GOT3 (cell line): ENCODE measurements at places on chromosomes 6 and 20.

DNA sequence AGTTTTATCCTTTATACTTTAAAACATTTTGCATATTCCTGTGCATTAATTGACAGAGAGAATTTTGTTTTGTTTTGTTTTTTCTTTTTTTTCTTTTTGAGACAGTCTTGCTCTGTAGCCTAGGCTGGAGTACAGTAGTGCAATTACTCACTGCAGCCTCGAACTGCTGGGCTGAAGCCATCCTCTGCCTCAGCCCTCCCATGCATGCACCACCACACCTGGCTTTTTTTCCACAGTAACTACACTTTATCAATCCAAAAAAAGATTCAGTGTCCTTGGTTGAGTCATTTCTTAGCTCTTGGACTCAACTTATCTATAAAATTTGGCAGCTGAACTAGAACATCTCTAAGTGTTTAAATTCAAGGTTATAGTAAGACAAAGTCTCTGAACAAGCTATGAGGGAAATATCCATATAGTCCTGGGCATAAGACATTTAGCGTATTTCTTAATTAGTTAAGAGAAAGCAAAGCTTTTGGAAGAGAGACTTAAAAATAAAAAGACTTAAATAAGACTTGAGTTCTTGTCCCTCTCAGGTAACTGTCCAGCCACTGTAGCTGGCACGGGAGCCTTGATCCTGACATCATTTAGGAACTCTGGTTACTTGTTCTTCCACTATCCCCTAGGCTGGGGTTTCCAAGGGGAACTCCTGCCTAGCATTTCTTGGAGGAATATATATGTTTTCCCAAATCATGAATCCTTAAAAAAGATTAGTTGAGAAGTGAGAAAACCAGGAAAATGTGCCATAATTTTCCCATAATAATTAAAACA, 300.1 kb downstream of the HACE1 start:
- no peak for DNase-seq

DNA sequence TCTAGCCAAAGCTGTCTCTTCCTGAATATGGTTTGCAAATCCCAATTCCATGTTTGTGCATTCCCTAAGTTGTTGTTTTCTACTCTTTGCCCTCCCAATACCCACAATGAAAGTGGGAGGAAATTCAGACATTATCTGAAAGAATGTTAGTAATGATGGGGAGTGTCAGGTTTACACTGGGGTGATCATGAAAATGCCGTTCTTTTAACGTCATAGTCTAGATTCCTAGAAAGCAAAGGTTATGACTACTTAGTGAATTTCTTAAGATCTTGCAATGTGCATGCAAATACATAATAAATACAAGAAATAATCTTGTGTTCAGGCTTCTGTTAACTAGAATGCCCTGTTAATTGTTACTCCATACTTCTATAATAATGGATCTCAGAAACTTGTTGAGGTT, 101.0 kb downstream of the LCA5 start:
- DNase-seq, result no peak

GRCh38 chr20:21303872-21304586, 898 bp downstream of the XRN2 start:
- no peak for DNase-seq

DNA sequence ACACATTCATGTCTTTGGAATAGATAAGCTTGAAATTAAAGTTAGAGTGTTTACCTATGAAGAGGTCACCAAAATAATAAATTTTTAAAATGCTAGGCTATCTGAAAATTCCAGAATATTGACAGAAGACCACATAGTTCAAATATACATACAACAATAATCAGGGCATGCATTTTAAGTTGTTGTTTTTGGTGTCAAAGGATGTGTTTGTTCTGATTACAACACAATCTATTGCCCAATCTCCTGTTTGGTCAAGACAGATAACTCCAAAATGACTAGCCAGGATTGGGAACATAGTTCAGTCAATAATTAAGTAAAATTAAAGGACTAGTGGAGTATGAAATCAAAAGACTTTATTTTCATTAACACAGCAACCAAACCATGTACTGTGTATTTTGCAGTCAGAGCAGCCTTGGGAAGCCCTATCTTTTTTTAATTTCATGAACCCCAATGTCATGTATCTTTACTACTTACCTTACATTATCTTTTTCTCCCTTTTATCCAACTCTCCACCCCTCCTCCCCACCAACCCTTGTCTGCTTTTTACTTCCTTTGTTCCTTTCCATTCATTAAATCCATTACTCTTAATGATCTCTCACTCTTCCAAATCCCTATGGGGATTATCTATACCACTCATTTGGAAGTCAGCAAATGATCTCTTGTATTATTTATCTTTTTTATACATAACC, 111.2 kb downstream of the CDK19 start:
- DNase-seq, result no peak

- DNase-seq, result no peak
Observed at GRCh38 chr6:113634352-113635163, 222.6 kb upstream of the MARCKS start.

DNA sequence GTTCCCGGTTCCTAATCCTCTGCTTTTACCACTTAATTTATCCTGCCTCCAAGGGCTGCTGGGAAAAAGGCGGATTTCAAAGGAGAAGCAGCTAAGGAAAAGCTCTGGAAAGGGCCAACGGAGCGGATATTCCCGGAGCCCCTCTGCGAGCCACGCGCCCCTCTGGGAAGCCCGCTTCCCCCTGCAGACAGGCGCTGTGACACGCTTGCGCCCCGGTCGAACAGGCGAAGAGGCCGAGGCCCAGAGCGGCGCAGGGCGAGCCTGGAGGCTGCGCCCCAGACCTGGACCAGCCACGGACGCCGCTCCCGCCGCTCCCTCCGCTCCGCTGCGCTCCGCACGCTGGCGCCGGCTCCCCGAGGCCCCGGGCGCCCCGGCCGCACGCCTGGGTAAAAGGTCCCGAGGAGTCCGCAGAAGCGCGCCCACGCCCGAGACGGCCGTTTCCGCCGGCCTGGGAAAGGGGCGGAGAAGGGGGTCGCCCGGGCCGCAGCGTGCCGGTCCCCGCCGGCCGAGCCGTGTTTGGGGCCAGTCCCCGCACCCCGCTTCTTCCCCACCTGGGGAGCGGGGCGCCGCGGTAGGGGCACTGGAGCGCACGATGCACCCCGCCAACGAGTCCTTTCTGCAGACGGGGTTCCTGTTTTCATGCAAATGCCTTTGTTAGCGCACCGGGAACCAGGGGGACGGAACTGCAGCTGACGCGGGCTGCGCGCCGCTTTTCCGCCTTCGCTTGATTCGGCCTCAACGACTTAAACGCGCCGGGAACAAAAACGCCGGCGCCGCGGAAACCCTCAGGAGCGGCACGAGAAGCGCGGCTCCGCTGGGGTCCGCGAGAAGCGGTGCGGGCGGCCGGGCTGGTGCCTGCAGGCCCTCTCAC, 91.9 kb upstream of the SIRPA start:
- DNase-seq, result no peak

DNA sequence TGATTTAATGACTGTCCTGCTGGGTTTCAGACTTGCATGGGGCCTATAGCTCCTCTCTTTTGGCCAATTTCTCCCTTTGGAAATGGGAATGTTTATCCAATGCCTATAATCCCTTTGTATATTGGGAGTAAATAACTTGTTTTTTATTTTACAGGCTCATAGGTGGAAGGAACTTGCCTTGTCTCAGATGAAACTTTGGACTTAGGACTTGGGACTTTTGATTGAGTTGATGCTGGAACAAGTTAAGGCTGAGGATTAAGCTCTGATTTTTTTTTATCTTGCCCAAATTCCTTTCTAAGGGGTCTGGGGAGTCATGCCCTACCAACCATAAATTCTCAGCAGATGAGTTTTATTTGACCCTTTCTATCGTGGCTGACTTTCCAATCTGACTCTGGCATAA, 23.5 kb downstream of the WDR27 start:
- DNase-seq, result no peak

DNA sequence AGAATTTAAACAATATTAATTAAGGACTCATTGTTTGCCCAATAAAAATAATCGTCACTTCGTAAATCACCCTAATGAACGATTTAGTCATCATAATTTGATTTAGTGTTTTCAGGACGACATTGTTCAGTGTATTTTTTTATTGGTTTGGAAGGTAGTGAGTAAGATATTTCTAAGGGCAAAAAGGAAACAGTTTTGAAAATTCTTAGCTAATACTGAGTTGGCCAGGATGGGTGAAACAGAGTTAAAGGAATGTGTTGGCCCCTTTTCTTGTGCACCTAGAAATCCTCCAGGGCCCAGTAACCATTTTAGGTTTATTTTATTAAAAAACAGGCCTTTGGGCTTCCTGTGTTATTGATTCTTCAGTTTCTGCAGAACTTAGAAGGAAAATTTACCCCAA, 25.3 kb downstream of the ANKS1A start:
- DNase-seq, result no peak

DNA sequence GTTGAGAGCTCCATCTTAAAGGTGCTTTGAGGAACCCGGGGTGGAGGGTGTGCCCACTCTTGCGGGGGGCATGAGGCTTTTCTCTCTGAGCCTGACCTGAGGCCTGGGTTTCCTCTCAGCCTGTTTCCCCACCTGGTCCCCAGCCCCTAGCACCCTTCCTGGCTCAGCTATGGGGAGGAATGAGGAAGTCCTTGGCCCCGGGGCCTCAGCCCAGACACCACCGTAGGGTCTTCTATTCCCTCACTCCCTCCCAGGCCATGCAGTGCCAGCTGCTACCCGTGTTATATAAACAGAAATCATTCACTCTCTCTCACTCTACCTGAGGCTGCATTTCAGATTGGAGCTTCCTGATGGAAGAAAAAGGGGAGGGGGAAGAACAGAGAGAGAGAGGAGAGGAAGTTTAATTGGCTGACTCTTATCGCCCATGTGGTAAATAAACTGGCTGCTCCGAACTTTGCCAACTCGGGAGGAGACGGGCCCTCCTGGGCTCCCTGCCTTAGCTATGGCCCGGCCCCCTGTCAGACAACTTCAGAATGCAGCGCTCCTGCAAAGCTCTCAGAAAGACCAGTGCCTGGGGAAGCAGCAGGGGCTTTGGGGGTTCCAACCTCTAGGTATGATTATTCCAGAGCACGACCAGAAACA, 2.8 kb downstream of the CDH22 start:
- DNase-seq, result no peak

GRCh38 chr6:152973916-152974315, 8.9 kb downstream of the FBXO5 start:
- DNase-seq, result no peak

GRCh38 chr6:4134841-4135664, at the start of gene ECI2:
TSS of gene ECI2 (minus strand) at chr6:4135575. CDS start at chr6:4135560, 15 bp downstream.
- DNase-seq, result peak; percentile 35

DNA sequence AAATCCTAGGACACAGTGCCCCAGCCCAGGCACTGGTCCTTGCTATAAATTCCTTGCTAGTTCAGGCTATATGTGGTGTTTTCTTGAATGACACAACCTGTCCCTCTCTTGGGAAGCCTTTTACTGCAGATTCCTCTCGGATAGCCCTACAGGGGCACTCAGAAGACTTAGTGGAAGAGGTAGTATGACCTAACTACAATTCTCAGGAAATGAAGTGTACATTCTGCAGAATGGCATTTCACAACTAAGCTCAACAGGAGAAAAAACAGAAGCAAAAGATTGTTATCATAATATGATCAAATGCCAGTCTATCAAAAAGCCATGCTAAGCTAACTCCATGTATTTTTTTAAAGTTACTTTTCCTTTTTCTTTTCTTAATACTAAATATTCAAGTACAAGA, 66.3 kb upstream of the FBXL4 start:
- DNase-seq, result no peak

DNA sequence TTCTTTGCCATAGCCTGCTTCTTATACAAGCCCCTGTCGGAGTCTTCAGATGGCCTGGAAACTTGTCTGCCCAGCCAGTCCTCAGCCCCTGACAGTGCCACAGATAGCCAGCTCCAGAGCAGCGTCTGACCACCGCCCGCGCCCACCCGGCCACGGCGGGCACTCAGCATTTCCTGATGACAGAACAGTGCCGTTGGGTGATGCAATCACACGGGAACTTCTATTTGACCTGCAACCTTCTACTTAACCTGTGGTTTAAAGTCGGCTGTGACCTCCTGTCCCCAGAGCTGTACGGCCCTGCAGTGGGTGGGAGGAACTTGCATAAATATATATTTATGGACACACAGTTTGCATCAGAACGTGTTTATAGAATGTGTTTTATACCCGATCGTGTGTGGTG, 29.5 kb downstream of the SLCO4A1 start:
- no peak for DNase-seq
